Femur (tissue), 1 donor: ENCODE measurements at places on chromosomes 3 and 15.
A peak's percentile ranks its signal among the peaks of the same experiment; 100 is the strongest.

DNA sequence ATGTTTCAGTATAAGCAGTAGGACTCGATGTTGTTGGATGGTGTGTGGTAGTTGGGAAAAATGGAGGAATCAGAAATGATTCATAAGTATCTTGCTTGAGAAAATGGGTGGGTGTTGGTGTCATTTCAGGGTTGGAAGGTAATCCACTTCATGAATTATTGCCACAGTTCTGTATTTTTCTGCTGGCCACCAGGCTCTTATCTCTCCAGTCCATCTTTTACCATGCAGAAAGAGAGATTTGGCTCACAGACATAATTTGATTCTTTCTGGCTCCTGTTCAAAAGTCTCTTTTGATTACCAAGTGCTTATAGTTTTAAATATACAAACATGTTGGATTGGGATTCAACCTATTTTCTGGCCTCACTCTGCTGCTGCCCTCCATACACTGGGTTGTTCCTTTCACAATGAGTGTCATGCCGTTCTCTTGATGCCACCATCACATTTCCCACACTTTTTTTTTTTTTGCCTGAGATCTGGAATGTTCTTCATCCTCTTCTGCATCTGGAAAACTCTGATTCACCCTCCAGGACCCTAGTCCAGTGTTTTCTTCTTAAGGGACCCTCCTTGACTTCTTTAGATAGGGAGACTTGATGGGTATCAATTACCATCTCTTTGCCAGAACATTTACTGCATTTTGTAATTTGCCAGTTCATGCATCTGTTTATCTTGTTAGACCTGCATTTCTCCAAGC is 69.4 kb upstream of the GAP43 start:
- no peak for DNase-seq

- DNase-seq = no peak
These were observed 25.2 kb downstream of the GP9 start for GRCh38 chr3:129085818-129086217.

DNA sequence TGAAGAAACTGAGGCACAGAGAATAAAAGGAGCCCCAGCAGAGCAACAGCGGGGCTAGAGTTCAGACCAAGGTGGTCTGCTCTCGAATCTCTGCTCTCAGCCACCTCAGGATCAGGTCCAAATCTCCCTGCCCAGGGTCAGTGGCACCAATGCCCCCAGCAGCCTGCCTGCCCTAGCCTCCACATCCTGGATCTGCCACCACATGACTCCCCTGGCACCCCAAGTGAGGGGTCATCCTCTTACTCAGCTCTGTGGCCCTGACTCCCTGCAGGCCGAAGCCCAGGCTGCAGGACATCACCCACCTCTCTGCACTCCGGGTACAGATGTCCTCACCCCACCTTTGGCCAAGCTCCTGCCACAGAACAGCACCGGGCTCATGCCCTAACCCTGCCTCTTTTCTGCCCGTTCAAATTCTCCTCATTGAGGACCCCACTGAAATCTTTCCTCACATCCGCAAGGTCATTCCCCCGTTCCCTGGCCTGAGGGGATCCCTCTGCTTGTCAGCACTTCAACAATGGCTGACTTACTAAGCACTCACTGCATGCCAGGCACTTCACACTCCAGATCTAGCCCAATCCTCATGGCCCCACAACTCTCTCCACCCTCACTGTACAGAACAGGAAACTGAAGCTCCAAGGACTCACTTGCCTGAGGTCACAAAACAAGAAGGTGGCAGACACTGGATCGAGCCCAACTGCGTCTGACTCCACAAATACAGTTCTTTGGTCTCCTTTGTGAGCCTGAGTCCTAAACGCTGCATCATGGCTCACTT is 4.3 kb downstream of the PPIB start:
- DNase-seq = no peak

GRCh38 chr15:51667478-51667877 is 13.8 kb upstream of the SCG3 start:
- DNase-seq = no peak

DNA sequence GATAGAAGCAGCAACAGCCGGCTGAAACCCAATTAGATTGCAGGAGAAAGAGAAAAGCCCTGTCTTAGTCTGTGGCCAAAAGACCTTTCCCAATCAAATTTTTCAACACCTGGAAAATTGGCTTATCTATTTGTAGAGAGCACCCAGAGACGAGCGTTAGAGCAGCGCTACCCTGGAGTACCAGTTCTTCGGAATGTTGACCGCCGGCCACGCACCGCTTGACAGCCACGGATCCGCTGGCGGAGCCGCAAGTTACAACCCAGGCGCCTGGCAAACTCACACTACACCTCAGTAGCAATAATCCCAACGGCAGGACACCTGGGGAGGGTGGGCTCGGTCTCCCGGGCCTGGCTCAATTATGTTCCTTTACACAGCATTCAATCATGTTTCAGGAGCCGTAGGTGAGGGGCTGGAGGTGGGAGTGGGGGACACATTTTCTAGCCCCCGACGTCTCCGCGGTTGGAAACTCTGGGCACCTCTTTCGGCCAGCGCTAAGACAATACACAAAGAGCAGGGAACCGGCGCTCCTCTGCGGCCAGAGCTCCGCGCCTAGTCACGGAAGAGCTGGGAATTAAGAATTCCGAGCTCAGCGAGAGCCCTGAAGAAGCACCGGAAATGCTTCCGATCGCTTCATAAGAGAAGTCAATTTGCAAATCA is 1.2 kb downstream of the MB21D2 start:
- DNase-seq = peak; percentile 46

- DNase-seq = no peak
These were observed 26.8 kb upstream of the ELP6 start for GRCh38 chr3:47540281-47540680.

DNA sequence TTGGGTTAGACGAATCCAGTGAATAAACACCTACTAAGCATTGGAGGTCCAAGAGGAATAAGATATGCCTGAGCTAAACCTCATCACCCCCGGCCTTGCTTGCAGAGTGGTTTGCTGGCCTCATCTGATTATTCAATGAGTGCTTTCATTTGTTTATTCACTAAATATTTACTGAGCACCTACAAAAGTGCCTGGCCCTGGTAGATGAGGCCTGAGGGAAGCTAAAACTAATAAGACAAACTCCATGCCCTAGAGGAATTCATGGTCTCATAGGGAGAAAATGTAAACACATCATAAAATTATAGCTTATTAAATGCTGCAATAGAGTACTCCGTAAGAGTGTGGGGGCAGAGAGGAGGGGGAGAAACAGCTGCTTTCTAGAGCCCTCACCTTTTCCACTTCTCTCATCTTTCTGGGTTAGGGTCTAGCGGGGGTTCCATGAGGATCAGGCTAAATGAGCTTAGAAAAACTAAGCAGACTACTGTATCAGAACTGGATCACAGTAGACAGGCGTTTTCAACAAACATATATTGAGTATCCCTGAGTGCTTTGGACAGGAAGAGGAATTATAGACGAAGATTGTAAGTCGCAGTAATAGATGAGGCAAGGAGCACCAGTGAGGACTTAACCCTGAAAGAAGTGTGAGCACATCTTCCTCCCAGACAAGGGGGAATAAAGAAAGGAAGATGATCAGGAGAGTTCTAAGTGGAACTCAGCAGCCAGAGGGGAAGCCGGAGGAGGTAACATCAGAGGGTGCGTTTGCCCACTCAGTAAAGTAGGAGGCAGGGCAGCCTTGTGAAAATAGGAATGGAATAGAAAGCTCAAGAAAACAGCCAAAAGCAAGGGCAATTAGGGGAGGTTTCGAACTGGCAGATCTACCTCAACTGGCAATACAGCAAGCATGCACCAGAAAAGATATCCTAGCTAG is 31.5 kb upstream of the LAMP3 start:
- DNase-seq = no peak

- DNase-seq = no peak
These were observed 106.8 kb downstream of the MBNL1 start for GRCh38 chr3:152375546-152375945.

GRCh38 chr15:25893596-25893995 is 30.5 kb upstream of the ATP10A start:
- no peak for DNase-seq

- DNase-seq = no peak
These were observed 96.5 kb downstream of the SMAD6 start for GRCh38 chr15:66798426-66799061.

GRCh38 chr3:137194301-137194700 is 236.5 kb downstream of the IL20RB start:
- no peak for DNase-seq

- DNase-seq = no peak
These were observed 264.6 kb downstream of the RORA start for GRCh38 chr15:60964527-60964926.

DNA sequence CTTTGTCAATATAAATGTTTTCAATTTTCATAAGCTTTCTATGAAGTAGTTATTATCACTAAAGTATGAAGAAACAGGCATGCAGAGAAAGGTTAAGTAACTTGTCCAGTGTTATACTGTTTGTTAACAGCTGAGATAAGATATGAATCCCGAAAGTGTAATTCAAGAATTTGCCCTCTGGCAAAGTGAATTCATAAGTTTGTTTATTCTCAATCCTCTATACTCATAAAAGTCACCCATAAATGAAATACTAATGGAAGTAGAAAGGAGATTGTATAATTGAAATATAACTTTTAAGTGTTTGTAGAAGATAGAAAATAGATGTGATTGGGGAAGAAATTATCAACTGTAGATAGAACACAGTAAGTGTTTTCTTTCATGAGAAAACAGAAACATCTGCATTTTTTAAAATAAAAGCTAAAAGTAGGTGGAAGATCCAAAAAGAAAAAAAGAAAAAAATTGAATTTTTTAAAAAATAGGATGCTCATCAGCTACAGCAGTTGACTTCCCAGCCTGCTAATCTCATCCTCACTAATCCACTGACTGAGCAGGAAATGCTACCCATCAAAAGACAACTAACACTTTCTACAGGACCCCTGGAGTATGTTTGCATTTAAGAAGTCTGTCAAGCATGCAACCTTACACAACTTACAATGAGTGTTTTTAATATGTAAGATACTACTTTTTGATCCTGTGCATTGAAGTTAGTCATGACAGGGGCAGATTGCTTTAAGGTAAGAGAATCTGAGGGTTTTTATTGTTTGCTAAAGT is 878.1 kb downstream of the SI start:
- DNase-seq = no peak

- peak; percentile 90 for DNase-seq
These were observed at the start of gene CALML4 for GRCh38 chr15:68204776-68205557. Gene CALML4, minus strand, starts transcription at chr15:68205332. Its CDS starts 85 bp downstream, at chr15:68205247.

GRCh38 chr3:127584734-127585133 is 5.8 kb downstream of the TPRA1 start:
- no peak for DNase-seq

- DNase-seq = no peak
These were observed 8.4 kb downstream of the DNAJA4 start for GRCh38 chr15:78272776-78273175.

DNA sequence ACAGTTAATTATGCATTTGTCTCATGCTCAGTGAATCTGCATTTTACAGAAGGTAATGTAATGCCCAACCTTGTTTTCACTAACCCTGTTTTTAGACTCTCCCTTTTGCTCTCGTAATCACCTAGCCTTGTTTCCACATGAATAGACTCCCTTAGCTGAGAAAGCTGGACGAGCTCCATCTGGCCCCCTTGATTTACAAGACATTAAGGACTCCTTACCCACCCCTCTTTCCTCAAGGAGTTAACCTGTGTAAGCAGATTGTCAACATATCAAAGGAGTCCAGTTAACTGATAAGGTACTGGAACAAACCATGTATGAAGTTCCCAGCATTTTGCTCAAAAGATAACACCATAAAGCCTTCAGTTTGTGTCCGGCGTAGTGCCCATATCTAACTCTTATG is 99.6 kb downstream of the VPS8 start:
- DNase-seq = no peak
